ENCODE measurements at places on chromosomes 7 and 10. TPM values are rescaled to one million over a fixed set of nuclear protein-coding genes. Genes with fewer than 3 reads are reported as not detected.

Gene TYW1B
- polyA plus RNA-seq: 0.30 TPM

Gene IFRD1
- polyA plus RNA-seq: 19.8 TPM

Gene ABCA13
- polyA plus RNA-seq: not detected

Gene ZNF239
- polyA plus RNA-seq: 1.9 TPM

Gene SYNPO2L
- not detected for polyA plus RNA-seq

Gene ACSL5
- 62.2 TPM for polyA plus RNA-seq

Gene GPNMB
- not detected for polyA plus RNA-seq

Gene SPAM1
- polyA plus RNA-seq: not detected

Gene CLRN3
- not detected for polyA plus RNA-seq

Gene CCDC136
- polyA plus RNA-seq: not detected

Gene PLPP4
- polyA plus RNA-seq: not detected

Gene WEE2
- polyA plus RNA-seq: not detected

Gene FAM221A
- polyA plus RNA-seq: 4.2 TPM

Gene MCM10
- not detected for polyA plus RNA-seq

Gene HTRA1
- polyA plus RNA-seq: not detected

Gene TWIST1
- not detected for polyA plus RNA-seq

Gene ASAH2
- 0.88 TPM for polyA plus RNA-seq

All from CD4-positive, alpha-beta memory T cell (primary cell).